ENCODE measurements at places on chromosomes 2 and 18. TPM values are rescaled to one million over a fixed set of nuclear protein-coding genes. Genes with fewer than 3 reads are reported as not detected.

DNA sequence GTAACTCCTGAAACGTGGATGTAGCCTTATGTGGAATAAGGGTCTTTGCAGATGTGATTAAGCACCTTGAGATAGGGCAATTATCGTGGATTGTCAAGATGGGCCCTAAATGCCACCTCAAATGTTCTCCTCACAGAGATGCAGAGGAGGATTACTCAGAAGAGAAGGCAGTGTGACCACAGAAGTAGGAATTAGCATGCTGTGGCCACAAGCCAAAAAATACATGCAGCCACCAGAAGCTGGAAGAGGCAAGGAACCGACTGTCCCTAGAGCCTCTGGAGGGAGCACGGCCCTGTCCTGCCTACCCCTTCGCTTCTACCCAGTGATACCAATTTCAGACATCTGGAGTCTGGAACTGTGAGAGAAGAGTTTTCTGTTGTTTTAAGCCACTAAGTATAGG, 47.3 kb upstream of the MGAT5 start:
- no peaks in the 10 kb centered on the region for H3K36me3 ChIP-seq
- peaks cover 11% of the 10 kb centered on the region for H3K4me1 ChIP-seq
- no peaks in the 10 kb centered on the region for H3K27me3 ChIP-seq

DNA sequence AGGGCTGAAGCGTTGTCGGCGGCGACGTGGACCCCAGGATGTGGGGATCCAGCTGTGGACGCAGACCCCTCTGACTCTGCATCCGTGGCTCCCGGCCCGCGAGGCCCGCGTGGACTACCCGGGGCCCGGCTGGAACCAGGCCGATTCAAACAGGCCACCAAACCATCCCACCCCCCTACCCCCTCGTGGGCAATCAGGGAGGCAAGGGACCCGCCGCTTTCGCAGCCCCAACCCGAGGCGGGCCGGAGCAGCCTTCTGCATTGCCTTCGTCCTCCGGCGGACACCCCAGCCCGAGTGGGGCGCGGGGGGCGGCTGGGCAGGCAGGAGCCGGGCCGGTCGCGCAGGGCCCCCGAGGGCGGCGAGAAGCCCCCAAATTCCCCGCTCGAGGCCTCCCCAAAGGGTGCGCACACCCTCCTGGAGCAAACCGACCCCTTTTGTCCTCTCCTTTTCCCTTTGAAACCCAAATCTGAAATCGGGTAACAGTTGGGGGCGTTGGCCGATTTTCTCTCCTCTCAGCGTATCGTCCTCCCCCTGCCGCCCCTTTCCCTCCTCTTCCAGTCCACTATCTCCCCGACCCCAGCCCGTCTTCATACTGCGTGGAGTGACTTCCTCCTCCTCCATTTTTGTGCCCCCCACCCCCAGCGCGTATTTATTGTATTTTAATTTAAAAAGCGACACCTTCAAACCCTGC, 7.4 kb downstream of the SP9 start:
- H3K36me3 ChIP-seq = no peaks in the 10 kb centered on the region
- H3K27me3 ChIP-seq = no peaks in the 10 kb centered on the region
- DNase-seq = peak; percentile 42
- H3K27ac ChIP-seq = no peak overlapping the region
- peak overlapping the region; percentile 49 for H3K4me3 ChIP-seq

DNA sequence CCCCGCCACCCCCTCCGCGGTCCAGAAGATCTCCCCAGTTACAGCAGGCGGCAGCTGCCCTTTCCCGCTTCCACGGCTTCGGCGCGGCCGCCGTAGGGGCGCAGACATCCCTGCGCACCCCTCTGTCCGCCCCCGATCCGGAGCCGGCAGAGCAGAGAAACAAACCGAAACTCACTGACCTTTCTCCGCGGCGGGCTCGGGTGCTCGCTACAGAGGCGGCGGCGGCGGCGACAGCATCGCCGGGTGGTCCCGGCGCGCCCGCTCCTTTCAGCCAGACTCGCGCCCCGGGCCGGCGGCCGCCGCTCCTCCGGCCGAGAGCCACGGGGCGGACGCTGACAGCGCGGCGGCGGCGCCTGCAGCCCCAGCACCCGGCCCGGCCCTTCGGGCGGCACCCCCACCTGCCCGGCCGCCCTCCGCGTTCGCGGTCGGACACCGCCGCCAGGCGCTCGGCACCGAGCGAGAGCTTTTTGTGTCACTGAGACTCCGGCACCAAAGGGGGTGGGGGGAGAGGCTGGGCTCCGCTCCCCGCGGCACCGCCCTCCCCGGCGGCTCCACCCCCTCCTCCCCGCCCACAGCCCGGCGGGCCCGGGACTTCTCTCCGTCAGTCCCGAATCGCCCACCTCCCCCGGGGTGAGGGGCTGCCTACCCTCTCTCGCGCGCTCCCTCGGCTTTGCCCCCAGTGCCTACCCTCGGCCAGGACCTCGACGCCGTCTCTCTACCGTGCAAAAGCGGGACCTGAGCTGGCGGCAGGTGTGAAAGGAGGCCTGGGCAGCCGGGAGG, 1.4 kb upstream of the RNF152 start:
- H3K4me3 ChIP-seq = peak overlapping the region; percentile 58
- no peaks in the 10 kb centered on the region for H3K4me1 ChIP-seq
- H3K27me3 ChIP-seq = no peaks in the 10 kb centered on the region
- DNase-seq = peak; percentile 50

- no peaks in the 10 kb centered on the region for H3K27me3 ChIP-seq
- H3K4me1 ChIP-seq = no peaks in the 10 kb centered on the region
- no peak for DNase-seq
- no peak overlapping the region for H3K4me3 ChIP-seq
Measured at GRCh38 chr18:59467497-59467896, 108.4 kb upstream of the LMAN1 start.

DNA sequence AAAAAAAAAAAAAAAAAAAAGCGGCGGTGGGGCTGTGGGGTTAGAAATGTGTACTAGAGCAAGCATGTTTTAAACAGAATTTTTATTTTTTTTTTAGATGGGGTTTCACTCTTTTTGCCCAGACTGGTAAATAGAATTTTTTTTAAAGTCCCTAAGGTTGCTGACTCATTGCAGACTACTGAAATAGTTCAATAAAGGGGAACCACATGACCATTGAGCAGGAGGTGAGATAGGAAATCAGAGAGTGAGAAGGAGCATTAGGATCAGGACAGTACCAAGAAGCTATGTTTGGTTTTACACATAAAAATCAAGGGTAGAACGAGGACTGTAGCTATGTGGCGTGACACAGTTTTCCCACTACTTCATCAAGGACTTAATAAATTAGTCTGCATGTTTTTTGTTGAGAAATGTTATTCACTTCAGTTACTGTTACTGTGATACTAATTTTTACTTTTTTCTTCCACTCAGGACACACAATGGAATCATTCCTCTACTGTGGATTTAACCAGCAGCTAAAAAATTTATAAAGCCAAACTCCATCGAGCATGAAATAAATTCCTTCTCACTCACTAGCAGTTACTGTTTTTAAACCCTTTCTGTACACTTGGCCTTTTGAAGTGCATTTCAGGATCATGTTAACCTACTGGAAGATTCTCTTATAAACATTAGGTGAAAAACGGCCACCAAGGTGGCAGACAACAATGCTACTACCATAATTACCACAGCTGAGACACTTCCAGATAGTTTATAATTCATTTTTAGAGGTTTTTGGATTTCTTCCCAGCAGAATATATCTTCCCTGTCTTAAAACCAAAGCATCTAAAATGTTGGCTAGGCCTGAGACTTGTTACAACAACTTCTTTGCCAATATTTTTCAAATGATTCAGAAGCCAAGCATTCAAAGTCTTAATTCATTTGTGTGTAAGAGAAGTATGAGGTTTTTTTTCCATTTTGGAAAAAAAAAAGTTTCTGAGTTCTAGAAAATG, 33.2 kb downstream of the LAMA1 start:
- DNase-seq = no peak
- peaks cover 6% of the 10 kb centered on the region for H3K4me1 ChIP-seq
- no peak overlapping the region for H3K4me3 ChIP-seq

- H3K4me3 ChIP-seq = no peak overlapping the region
- H3K4me1 ChIP-seq = no peaks in the 10 kb centered on the region
- H3K27me3 ChIP-seq = no peaks in the 10 kb centered on the region
- H3K27ac ChIP-seq = no peak overlapping the region
Measured at GRCh38 chr2:529424-529823, 147.8 kb downstream of the TMEM18 start.

DNA sequence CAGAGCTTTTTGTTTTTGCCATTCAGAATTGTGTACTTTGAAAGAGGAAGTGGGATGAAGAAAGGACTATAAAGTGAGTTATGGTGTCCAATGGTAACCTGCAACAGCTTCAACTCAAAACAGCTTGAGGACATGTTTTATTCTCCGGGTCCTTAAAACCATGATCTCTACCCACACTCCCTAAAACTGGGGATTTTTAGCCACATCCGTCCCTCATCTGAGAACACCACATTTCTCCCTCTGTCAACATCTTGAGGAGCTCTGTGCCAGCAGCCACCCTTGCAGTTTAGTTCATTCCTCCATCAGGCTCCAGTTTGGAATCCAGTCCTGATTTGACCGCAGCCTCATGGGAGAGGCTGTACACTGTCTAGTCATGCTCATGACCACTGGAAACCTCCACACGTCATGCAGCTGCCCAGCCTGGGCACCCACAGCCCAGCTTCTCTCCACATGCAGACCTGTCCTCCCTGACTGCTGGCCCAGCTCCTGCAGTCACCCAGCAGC, 62.6 kb downstream of the C18orf63 start:
- no peaks in the 10 kb centered on the region for H3K4me1 ChIP-seq
- no peaks in the 10 kb centered on the region for H3K27me3 ChIP-seq
- DNase-seq = no peak
- H3K27ac ChIP-seq = no peak overlapping the region
- H3K4me3 ChIP-seq = no peak overlapping the region

GRCh38 chr2:159201360-159202063, 85.0 kb downstream of the WDSUB1 start:
- DNase-seq = no peak
- no peaks in the 10 kb centered on the region for H3K27me3 ChIP-seq
- H3K27ac ChIP-seq = no peak overlapping the region
- H3K36me3 ChIP-seq = no peaks in the 10 kb centered on the region

DNA sequence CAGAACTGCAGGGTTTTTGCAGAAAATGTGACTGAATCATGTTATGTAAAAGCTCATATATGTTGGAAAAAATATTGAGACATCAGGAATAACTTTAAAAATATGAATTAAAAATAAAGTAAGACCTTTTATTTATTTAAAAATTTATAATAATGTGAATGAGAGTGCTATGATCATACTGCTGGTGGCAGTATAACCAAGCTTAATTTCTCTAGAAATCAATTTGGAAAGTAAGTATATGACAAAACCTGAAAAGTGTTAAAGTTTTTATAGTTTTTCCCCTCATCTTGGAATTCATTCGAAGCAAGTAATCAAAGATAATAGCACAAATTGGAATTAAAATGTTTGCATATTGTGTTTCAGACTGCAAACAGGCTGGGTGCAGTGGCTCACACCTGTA, 7.5 kb downstream of the SLC39A10 start:
- peaks cover 7% of the 10 kb centered on the region for H3K4me1 ChIP-seq
- H3K4me3 ChIP-seq = no peak overlapping the region
- DNase-seq = no peak
- no peaks in the 10 kb centered on the region for H3K27me3 ChIP-seq
- H3K36me3 ChIP-seq = no peaks in the 10 kb centered on the region

- no peak for DNase-seq
- peak overlapping the region; percentile 23 for H3K4me3 ChIP-seq
- H3K36me3 ChIP-seq = 0 out of 2 replicates have a peak, but pooled peaks cover 1% of the 10 kb centered on the region
- H3K4me1 ChIP-seq = peaks cover 11% of the 10 kb centered on the region
Measured at GRCh38 chr2:56449449-56449860, 265.7 kb downstream of the CCDC85A start.

DNA sequence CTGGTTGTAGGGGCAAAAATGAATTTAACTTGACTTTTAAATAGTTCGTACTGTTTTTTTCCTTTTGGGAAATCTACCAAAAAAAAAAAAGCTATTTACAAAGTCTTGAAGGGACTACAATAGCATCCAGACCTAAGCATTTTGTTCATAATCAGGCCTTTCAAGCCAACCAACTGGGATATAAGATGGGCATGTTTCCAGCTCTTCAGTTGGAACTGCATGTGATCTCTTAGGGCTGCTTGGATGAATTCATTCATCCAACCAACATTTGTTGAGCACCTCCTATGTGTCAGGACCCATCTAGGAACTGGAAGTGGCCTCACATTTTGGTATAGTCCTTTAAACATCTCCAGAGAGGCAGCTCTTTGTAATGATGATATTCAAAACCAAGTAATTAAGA, 98.6 kb downstream of the AAK1 start:
- peaks cover 11% of the 10 kb centered on the region for H3K4me1 ChIP-seq
- H3K36me3 ChIP-seq = no peaks in the 10 kb centered on the region
- H3K4me3 ChIP-seq = no peak overlapping the region

DNA sequence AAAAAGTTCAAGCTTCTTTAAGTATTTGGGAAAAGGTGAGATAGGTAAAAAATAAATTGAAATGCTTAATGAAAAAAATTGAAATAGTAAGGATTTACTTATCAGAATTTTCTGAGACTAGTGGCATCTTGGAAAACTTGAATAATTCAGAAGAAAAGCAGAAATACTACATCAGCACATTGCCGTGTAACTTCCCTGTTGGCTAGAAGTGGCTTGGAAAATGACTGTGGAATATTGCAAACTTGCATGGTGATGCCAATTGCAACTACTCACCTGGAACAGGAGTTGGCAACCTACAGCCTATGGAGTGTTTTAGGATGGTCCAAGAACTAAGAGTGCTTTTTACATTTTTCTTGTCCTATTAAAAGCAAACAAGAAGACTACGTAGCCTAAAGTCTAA, 603.5 kb upstream of the VRK2 start:
- H3K4me3 ChIP-seq = no peak overlapping the region
- no peaks in the 10 kb centered on the region for H3K36me3 ChIP-seq
- DNase-seq = no peak
- no peaks in the 10 kb centered on the region for H3K4me1 ChIP-seq
- H3K27ac ChIP-seq = no peak overlapping the region

- H3K4me1 ChIP-seq = no peaks in the 10 kb centered on the region
- no peaks in the 10 kb centered on the region for H3K36me3 ChIP-seq
- DNase-seq = no peak
- H3K4me3 ChIP-seq = no peak overlapping the region
- no peaks in the 10 kb centered on the region for H3K27me3 ChIP-seq
Measured at GRCh38 chr2:22340716-22341115, 1044.3 kb upstream of the KLHL29 start.

- H3K4me3 ChIP-seq = no peak overlapping the region
- no peak overlapping the region for H3K27ac ChIP-seq
Measured at GRCh38 chr2:174125090-174125489, 123.2 kb downstream of the OLA1 start.

DNA sequence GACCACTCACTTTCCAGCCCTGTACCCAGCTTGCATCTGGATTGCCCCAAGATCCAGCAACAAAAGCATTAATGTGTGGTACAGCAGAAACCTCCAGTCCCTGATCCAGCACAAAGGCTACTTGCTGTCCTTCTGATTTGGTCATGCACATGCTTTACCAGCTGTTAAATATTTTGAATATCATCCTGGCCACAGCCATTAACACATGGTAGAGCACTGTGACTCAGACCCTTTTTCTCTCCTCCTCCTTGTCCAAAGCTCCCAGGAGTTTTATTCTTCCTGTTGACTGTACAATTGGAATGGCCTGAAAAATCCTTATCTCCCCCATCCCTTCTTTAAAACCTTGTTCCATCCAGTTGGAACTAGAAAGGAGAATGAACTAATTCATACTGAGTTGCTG, 419.7 kb upstream of the TNP1 start:
- H3K27ac ChIP-seq = no peak overlapping the region
- H3K4me3 ChIP-seq = no peak overlapping the region
- H3K4me1 ChIP-seq = no peaks in the 10 kb centered on the region
- H3K36me3 ChIP-seq = no peaks in the 10 kb centered on the region
- no peak for DNase-seq

CCT4 gene
- total RNA-seq = 307 TPM

RAB27B gene
- 0.42 TPM for total RNA-seq

AMER3 gene
- 0.79 TPM for total RNA-seq

MC2R gene
- total RNA-seq = not detected

SERPINB4 gene
- not detected for total RNA-seq

COL4A3 gene
- 4.7 TPM for total RNA-seq

Data from Caco-2 (cell line).